ENCODE measurements at places on chromosomes 3 and 15.

DNA sequence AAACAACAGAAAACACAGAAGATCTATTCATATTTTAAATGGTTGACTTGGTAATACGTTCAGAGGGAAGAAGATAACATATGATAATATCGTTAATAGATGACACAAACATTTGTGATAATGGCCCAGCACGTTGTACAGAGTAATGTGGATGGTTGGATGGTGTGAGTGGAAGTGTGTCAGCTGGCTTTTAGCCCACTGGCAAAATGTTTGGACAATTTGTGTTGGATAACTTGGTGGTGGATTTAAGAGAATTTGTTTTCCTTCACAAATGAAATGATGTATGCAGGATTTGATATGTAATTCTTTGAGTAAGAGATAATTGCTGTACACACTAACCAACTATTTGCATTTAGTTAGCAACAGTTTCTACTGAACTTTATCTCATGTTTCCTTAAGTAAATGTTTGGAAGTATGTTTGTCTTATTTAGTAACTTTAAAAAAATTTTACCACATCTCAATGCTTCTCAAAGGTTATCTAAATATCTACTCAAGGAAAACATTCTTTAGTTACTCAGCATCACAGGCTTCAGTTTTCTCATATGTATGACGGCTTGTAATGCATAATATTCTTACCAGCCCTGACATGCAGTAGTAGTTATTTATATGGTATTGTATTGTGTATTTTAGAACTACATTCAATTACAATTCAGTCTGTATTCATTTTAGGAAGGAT is 328.5 kb upstream of the GOLIM4 start:
- DNase-seq = no peak
- H3K27ac ChIP-seq = no peak overlapping the region
- H3K4me3 ChIP-seq = no peak overlapping the region
- H3K27me3 ChIP-seq = no peaks in the 10 kb centered on the region
- peaks cover 7% of the 10 kb centered on the region for H3K4me1 ChIP-seq

DNA sequence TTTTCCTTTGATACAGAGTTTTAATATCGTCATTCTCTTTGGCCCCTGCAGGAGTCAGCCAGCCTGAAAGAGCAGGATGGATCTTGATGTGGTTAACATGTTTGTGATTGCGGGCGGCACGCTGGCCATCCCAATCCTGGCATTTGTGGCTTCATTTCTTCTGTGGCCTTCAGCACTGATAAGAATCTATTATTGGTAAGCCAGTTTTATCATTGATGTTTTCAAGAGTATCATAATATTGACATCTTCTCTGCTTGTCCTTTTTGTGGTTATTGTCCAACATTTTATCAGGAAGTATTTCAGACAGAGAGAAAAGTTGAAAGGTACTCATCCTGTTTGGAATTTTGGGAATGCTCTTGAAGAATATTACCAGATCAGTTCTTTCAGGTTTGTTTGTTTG is 18.9 kb downstream of the ABHD6 start:
- DNase-seq = no peak
- H3K27ac ChIP-seq = no peak overlapping the region
- H3K4me3 ChIP-seq = no peak overlapping the region
- peaks cover 6% of the 10 kb centered on the region for H3K4me1 ChIP-seq
- H3K27me3 ChIP-seq = no peaks in the 10 kb centered on the region

GRCh38 chr3:186930143-186930640 is at the start of gene ST6GAL1:
Gene ST6GAL1 (plus strand): TSS chr3:186930526. CDS start chr3:187042704, 112,178 bp downstream.
- peak; percentile 50 for DNase-seq
- H3K4me1 ChIP-seq = peaks cover 31% of the 10 kb centered on the region
- H3K27me3 ChIP-seq = no peaks in the 10 kb centered on the region
- peak within 1 kb of the TSS; percentile 50 for H3K27ac ChIP-seq

GRCh38 chr3:40618158-40618557 is 93.4 kb downstream of the ZNF621 start:
- no peak overlapping the region for H3K27ac ChIP-seq
- no peaks in the 10 kb centered on the region for H3K36me3 ChIP-seq
- H3K4me1 ChIP-seq = peaks cover 10% of the 10 kb centered on the region
- H3K27me3 ChIP-seq = no peaks in the 10 kb centered on the region

GRCh38 chr3:140428380-140428779 is 249.5 kb upstream of the TRIM42 start:
- H3K27ac ChIP-seq = no peak overlapping the region
- H3K4me1 ChIP-seq = no peaks in the 10 kb centered on the region
- H3K4me3 ChIP-seq = no peak overlapping the region
- no peaks in the 10 kb centered on the region for H3K27me3 ChIP-seq

- peaks cover 13% of the 10 kb centered on the region for H3K4me1 ChIP-seq
- no peak overlapping the region for H3K4me3 ChIP-seq
- H3K27me3 ChIP-seq = no peaks in the 10 kb centered on the region
- DNase-seq = no peak
- H3K36me3 ChIP-seq = no peaks in the 10 kb centered on the region
These were observed 77.3 kb downstream of the HMG20A start for GRCh38 chr15:77497942-77498361.

- no peaks in the 10 kb centered on the region for H3K36me3 ChIP-seq
- H3K4me3 ChIP-seq = no peak overlapping the region
- no peaks in the 10 kb centered on the region for H3K4me1 ChIP-seq
- H3K27ac ChIP-seq = no peak overlapping the region
These were observed 400.9 kb downstream of the PLOD2 start for GRCh38 chr3:145760036-145760435.

- no peaks in the 10 kb centered on the region for H3K36me3 ChIP-seq
- no peak overlapping the region for H3K4me3 ChIP-seq
- H3K4me1 ChIP-seq = peaks cover 10% of the 10 kb centered on the region
- H3K27ac ChIP-seq = no peak overlapping the region
- peak; percentile 40 for DNase-seq
- peaks cover 4% of the 10 kb centered on the region for H3K27me3 ChIP-seq
These were observed 108.1 kb upstream of the TNFAIP8L3 start for GRCh38 chr15:51202783-51203182.

GRCh38 chr15:47288794-47289193 is 428.5 kb upstream of the SEMA6D start:
- no peak overlapping the region for H3K4me3 ChIP-seq
- no peak overlapping the region for H3K27ac ChIP-seq
- DNase-seq = no peak
- no peaks in the 10 kb centered on the region for H3K27me3 ChIP-seq
- H3K4me1 ChIP-seq = no peaks in the 10 kb centered on the region
- no peaks in the 10 kb centered on the region for H3K36me3 ChIP-seq

DNA sequence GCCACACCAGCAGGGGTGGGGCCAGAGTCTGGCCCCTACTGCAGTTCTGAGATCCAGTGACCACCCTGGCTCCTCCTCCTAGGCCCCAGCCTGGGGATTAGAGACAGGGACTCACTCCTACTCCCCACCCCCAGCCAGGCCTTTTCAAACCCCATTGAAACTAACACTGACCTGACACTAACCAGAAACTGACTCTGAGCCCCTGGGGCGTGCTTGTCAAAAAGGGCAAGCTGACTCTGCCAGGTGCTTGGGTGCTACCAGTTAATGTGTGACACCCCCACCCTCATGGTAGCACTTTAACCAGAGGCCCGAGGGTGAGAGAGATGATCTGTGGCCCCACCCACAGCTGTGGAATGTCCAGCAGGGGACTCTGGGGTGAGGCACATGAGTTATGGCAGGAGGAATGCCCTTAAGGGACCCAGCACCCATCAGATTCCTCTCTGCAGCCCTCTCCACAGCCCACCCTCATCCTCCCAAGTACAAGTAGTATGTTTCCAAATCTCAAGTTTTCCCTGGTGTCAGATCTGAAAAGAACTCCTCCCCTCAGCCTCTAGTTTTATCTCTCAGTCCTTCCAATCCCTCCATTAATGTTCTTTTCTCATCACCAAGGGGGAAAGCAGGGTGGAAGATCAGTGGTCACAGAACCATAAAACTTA is 1.4 kb downstream of the PTH1R start:
- no peak overlapping the region for H3K27ac ChIP-seq
- peaks cover 19% of the 10 kb centered on the region for H3K4me1 ChIP-seq
- peaks cover 18% of the 10 kb centered on the region for H3K27me3 ChIP-seq

GRCh38 chr3:44915702-44916438 is 41.5 kb downstream of the TGM4 start:
- peak overlapping the region; percentile 22 for H3K27ac ChIP-seq
- H3K36me3 ChIP-seq = peaks cover 54% of the 10 kb centered on the region
- no peak for DNase-seq
- no peaks in the 10 kb centered on the region for H3K4me1 ChIP-seq
- H3K4me3 ChIP-seq = no peak overlapping the region

DNA sequence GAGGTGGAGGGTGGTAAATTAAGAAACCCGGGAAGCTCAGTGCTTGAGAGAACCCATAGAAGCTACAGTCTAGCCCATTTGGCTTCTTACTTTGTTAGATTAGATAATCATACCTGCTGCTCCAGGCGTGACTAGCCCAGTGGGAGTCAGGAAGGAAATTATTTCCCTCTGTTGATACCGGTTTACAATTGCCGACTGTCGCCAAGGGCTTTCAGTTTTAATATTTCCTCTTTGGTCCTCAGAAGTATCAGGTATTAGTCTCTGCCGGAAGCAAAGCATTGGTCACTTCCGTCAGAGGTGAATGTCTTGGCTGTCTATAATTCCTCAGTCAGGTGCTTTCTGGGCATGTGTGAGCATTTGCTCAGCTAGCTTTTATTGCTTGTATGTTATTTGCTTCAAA is 75.2 kb downstream of the LPP start:
- H3K27me3 ChIP-seq = no peaks in the 10 kb centered on the region
- no peak overlapping the region for H3K4me3 ChIP-seq
- peaks cover 23% of the 10 kb centered on the region for H3K36me3 ChIP-seq
- H3K27ac ChIP-seq = no peak overlapping the region
- DNase-seq = no peak

GRCh38 chr15:70604666-70605315 is 158.6 kb downstream of the UACA start:
- DNase-seq = no peak
- H3K4me1 ChIP-seq = no peaks in the 10 kb centered on the region
- no peaks in the 10 kb centered on the region for H3K36me3 ChIP-seq
- H3K27me3 ChIP-seq = no peaks in the 10 kb centered on the region
- no peak overlapping the region for H3K27ac ChIP-seq

DNA sequence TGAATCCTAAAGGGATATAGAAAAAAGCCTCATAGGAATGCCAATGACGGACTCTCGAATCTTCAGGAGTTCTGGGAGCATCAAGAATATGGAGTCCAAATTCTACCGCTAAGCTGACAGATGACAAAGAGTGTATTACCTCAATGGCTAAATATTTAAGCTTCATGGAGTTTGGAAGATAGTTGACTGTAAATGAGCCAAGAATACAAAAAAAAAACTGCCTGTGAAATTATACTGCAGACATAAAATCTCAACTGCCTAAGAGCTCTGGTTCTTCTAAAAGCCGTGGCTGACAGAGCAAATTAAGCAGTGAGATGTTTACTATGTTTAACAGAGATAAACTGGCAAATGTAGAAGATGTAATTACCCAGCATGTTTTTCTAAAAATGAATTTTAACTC is 140.0 kb downstream of the GADL1 start:
- H3K27me3 ChIP-seq = no peaks in the 10 kb centered on the region
- no peak overlapping the region for H3K4me3 ChIP-seq
- peaks cover 8% of the 10 kb centered on the region for H3K4me1 ChIP-seq
- no peaks in the 10 kb centered on the region for H3K36me3 ChIP-seq
- H3K27ac ChIP-seq = no peak overlapping the region

- H3K4me3 ChIP-seq = no peak overlapping the region
- no peak overlapping the region for H3K27ac ChIP-seq
- peaks cover 99% of the 10 kb centered on the region for H3K27me3 ChIP-seq
- no peaks in the 10 kb centered on the region for H3K4me1 ChIP-seq
These were observed 85.9 kb downstream of the NR2F2 start for GRCh38 chr15:96416218-96416933.

- no peaks in the 10 kb centered on the region for H3K27me3 ChIP-seq
- no peak for DNase-seq
- no peak overlapping the region for H3K4me3 ChIP-seq
- no peak overlapping the region for H3K27ac ChIP-seq
- H3K4me1 ChIP-seq = no peaks in the 10 kb centered on the region
These were observed 54.0 kb upstream of the SLCO2A1 start for GRCh38 chr3:134083626-134084241.

GRCh38 chr15:81061490-81062253 is 60.9 kb downstream of the TLNRD1 start:
- H3K36me3 ChIP-seq = no peaks in the 10 kb centered on the region
- H3K4me3 ChIP-seq = no peak overlapping the region
- H3K4me1 ChIP-seq = peaks cover 7% of the 10 kb centered on the region
- H3K27ac ChIP-seq = no peak overlapping the region

DNA sequence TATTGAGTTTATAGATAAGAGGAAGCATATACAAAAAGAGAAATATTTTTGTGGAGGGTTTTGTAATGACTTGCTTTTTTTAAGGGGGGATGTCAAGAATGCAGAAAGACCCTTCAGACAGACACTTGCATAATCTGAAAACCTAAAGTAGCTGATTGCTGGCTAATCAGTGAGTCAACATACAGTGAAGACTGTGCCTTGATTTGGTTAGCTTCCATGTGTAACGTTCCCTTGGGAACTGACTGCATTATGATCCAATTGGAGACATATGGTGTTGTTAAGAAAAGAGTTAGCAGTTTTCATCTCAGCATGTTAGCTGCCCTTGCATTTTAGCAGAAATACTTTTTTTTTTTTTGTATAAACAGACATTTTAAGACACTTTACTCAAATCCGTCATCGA is 483.2 kb downstream of the RBMS3 start:
- H3K4me3 ChIP-seq = no peak overlapping the region
- H3K27ac ChIP-seq = no peak overlapping the region
- no peak for DNase-seq
- no peaks in the 10 kb centered on the region for H3K27me3 ChIP-seq
- no peaks in the 10 kb centered on the region for H3K36me3 ChIP-seq

DNA sequence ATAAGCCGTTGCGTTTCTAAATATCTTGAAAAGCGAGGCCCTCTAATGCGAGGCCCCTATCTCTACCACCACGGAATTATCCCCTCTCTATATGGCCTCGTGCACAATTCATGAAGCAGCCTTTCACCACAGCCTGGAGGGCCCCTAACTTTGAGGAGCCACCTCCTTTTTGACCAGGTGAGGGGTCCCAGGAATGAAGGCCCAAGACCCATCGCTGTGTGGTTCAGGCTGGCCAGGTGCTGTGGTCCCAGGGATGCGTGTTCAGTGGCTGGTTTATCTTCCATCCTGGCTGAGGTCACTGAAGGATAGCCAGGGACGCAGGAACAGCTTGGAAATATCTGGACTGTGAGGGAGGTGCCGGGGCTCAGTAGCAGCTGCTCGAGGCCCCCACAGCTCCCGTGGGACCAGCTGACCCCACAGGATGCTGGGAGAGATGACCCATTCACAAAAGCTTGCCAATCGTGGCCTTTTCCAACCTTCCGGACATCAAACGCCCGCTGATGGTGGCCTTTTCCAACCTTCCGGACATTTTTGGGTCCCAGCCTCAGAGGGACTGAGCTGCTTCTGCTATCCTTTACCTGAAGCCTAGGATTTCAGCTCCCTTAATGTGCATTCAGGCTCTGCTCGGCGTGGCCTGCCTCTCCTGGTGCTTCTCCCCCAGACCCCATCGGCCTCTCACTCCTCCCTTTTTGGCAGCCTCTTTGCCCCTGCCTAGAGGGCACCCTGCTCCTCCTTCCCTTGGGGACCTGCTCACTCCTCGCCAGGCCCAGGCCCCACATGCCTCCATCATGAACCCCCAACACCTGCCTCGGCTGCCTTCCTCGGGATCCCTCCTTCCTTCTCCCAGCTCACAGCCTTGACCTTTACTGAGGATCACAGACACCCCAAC is 140.9 kb downstream of the CHSY1 start:
- no peak overlapping the region for H3K27ac ChIP-seq
- H3K4me3 ChIP-seq = no peak overlapping the region
- peaks cover 3% of the 10 kb centered on the region for H3K4me1 ChIP-seq
- no peaks in the 10 kb centered on the region for H3K27me3 ChIP-seq

GRCh38 chr3:123768480-123769355 is 115.4 kb downstream of the MYLK start:
- no peaks in the 10 kb centered on the region for H3K4me1 ChIP-seq

Measured in CD14-positive monocyte (primary cell).